Activated T-cell treated with anti-CD3 and anti-CD28 coated beads for 4 hours (primary cell): ENCODE measurements at places on chromosomes 6 and 20.

GRCh38 chr20:59326188-59326587 lies 25.8 kb downstream of the EDN3 start:
- no peak for DNase-seq

DNA sequence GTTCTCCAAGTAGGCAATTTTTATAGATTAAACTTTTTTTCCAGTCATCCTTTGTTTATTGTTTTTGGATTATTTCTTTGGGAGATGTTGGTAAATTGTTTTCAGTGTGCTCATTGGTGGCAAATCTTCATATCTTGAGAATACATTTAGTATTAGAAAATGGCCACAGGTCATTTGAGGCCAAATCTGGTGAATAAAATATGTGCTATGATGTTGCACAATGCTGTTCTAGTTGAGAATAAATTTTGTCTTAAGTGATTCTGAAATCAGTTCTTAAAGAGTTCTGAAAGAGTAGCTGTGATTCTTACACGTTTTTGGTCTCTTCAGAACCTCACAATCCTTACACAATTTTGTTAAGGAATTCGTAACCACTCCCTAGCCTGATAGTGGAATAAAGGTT lies 20.1 kb downstream of the CDKAL1 start:
- DNase-seq: no peak

- DNase-seq: no peak
Measured at GRCh38 chr20:1777476-1777820, 117.8 kb upstream of the SIRPA start.

GRCh38 chr6:10393544-10394225 lies 21.2 kb downstream of the TFAP2A start:
- no peak for DNase-seq

- no peak for DNase-seq
Measured at GRCh38 chr6:3388786-3389185, 68.1 kb downstream of the SLC22A23 start.

GRCh38 chr20:23446505-23446904 lies 6.2 kb downstream of the CST11 start:
- DNase-seq: no peak

DNA sequence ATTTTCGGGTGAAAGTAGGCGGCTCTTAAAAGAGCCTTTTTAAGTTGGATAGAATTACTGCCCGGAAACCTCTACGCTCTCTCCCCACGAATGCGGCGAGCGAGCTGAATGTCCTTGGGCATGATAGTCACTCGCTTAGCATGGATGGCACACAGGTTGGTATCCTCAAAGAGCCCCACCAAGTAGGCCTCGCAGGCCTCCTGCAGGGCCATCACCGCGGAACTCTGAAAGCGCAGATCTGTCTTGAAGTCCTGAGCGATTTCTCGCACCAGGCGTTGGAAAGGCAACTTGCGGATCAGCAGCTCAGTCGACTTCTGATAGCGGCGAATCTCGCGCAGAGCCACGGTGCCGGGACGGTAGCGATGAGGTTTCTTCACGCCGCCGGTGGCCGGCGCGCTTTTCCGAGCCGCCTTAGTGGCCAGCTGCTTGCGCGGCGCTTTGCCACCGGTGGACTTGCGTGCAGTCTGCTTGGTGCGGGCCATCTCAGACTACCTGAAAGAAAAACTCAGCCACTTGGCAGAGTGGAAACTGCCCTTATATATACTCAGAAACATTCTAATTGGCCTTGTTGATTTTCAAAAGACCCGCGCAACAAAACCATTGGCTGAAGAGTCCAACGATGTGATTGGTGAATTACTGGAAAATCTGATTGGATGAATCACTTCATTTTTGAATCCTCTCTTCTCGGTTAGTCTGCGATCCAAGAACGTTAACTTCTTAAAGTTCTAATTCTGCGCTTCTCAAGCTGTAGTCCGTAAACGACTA lies 93.9 kb upstream of the BTN3A2 start:
- DNase-seq: peak; percentile 79

DNA sequence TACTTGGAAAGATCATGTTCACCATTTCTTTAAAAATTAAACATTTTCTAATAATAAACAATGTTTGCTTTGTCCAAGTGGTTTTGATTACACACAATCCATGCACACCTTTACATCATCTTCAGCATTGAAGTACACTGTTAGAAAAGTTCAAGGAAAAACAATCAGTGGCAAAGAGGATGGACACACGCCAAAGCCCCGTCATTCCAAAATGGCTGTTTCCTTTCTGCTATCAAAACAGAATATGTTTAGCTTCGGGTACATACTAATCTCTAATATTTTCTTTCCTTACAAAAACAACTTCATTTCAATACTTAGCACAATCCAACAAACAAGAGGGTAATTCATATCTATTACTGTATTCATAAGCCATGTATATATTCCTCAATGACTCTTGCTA lies 24.5 kb downstream of the REPS1 start:
- no peak for DNase-seq

- no peak for DNase-seq
Measured at GRCh38 chr6:25403150-25403549, 124.0 kb downstream of the CARMIL1 start.

GRCh38 chr20:49851231-49851705 lies 38.6 kb downstream of the SLC9A8 start:
- no peak for DNase-seq

DNA sequence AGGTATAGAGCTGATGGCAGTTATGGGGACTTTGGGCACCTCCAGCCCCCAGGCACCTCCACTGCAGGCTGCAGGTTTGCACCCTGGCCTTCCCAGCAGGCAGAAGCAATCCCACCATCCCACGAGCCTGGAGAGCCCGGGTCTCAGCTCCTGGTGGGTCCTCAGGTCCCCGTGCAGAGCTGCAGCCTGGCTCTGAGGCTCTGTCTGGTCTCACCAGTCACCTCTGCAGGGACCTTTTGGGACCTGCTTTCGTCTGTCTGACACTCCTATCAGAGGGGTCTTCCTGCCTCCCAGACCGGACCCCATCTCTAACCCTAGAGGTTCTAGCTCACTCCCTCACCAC lies 41.9 kb downstream of the FGD2 start:
- DNase-seq: no peak

GRCh38 chr20:44032583-44033331 lies 118.1 kb downstream of the TOX2 start:
- DNase-seq: no peak

DNA sequence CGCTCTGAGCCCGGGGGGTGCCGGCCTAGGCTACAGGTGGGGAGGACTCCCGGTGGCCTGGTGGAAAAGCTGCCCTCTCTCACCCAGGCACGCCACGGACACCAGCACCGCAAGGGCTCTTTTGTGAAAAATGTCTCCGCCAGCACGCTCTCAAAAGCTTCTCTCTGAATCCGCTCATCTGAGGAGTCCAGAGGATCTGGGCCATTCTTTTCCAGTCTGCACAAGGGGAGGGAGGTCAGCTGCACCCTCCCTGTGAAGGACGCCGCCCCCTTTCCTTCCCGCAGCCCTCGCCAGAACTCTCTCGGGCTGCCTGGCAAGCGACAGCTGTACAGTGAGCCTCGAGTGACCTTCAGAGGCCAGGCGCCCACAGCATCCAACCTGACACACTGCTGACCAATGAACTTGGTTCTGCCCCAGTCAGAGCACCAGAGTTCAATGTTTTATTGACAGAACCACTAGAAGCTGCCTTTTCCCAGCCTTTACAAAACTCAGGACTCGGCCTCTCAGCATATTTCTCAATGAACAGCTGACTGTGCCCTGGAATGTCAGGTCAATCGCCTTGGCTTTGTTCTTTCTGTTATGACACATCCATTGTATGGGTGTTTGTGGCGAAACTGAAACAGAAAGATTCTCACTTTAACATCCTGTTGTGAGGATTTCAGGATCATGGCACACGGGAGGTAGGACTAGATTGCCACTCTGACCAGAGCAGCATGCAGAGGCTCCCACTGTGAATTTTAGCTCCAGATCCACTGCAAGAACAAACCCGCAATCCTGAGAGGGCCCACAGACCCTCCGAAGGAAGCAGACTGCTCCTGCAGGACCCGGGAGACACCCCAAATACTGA lies 26.7 kb downstream of the SERPINB9 start:
- no peak for DNase-seq

DNA sequence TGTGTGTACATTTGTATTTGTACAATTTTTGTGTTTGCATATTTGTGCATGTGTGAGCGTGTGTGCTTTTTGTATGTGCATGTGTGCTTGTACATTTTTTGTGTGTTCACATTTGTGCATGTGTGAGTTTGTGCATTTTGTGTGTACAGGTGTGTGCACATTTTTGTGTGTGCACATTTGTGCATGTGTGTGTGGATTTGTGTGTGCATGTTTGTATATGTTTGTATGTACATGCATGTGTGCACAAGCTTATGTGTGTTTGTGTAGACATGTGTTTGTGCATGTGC lies 28.9 kb downstream of the PRR18 start:
- no peak for DNase-seq

- no peak for DNase-seq
Measured at GRCh38 chr6:147223736-147224135, 19.5 kb downstream of the STXBP5 start.

DNA sequence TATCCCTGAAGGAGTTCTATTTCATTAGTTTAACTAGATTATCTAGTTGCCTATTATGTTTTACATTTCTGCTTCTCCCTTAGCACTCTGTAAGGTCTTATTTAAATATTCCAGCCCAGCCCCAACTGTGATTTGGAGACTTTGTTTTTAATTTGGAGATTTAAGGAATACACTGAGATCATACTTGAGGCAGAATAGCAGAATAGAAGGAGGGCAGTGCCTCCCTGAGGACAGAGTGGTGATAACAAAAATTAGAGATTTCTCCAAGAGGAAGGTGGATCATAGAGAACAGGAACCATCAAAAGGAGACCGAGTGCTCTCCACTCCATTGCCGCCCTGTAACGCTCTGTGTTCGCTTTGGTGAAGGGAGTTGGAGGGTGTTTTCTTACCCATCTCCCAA lies 14.8 kb upstream of the CD164 start:
- no peak for DNase-seq

GRCh38 chr6:78952362-78952761 lies 85.0 kb downstream of the IRAK1BP1 start:
- no peak for DNase-seq

DNA sequence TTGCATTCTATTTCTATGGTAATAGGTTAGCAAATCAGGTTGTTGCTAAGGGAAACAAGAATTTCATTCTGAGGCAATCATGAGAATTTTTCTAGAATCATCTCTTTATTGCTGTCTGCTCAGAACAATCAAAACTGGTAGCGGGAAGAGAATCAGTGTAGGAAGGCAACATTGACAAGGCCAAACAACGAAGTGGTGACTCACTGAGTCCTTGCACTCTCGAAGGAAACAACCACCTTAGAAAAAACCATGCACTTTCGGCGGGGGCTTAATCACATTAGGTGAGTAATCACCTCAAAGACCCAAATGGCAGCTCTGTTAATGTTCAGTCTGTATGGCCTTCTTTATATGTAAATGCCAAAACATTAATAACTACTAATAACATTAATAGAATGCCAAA lies 78.8 kb upstream of the MAP7 start:
- no peak for DNase-seq

DNA sequence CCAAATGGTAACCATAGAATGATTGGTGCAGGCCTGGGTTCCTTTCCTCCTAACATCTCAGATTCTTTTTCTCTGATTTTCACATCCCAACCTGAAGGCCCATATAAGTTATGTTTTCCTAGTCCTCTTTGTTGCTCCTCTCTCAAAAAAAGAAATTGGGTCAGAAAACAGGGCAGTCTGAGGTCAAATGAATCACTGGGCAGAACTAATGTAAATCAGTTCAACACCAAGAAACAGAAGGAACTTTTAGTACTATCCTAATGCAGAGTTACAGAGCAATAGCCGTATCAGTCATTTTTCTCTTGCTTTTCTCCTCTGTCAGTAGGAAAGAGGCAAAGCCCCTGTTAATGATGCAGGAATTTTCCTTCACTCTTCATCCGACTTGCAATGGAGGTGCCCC lies 11.0 kb upstream of the TPD52L1 start:
- DNase-seq: no peak

- DNase-seq: no peak
Measured at GRCh38 chr6:21984561-21984960, 312.3 kb downstream of the PRL start.

- DNase-seq: no peak
Measured at GRCh38 chr6:55666606-55667225, 87.7 kb upstream of the HMGCLL1 start.

DNA sequence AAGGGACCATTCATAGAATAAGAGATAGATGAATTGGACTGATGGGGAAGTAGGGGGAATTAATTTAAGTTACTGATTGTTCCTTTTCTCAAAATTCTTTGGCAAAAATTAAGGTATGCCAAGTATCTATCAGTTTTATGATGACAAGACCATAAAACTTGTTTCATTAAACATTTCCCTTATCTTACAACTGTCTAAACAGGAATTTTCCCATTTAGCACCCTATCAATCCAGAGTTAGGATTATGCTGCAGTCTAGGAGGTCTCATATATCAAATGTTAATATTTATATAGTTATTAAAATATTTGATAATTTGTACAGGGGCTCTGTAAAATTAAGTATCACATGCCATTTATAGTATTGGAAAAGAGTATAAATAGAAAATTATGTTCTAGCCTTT lies 51.5 kb upstream of the ARID1B start:
- DNase-seq: no peak

- DNase-seq: no peak
Measured at GRCh38 chr6:34462551-34462971, 3.3 kb upstream of the PACSIN1 start.

GRCh38 chr20:63828951-63829350 lies 2.1 kb downstream of the ZBTB46 start:
- DNase-seq: no peak

DNA sequence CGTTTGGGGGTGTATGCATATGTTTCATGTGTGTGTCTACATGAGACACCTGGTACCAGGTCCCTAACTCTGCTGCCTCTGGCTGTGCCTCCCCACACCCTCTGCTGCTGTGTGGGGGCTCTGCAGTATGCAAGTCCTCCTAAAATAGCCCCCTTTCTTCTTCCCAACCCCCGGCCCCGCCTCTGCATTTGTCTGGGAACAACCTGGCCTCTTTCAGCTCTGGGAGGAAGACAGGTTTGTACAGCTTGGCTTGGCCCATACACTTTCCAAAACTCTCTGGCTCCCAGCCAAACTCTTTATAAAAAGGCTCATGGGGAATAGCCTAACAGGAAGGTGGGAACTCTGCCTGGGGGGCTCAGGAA lies 27.1 kb upstream of the EMILIN3 start:
- no peak for DNase-seq

- DNase-seq: no peak
Measured at GRCh38 chr6:25157842-25158241, 121.3 kb upstream of the CARMIL1 start.

DNA sequence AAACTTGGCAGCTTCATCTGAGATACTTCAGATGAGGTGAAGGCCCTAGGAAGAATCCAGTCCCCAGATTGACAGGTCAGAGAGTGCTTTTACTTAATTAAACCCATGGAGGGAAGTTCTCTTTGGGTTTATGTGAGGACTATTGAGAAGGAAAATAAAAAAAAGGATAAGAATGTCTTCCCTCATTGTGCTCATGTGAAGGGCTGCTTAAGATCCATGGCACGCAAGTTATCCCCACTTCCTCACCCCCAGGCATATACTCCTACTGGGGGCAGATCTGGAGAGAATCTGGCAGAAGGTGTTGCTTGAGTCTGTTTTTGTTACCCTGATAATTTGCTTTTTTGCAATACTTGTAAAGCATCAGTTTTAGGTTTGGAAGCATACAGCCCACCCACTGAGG lies 322.9 kb upstream of the TFAP2D start:
- no peak for DNase-seq
